ENCODE measurements at places on chromosomes 6 and 20.

DNA sequence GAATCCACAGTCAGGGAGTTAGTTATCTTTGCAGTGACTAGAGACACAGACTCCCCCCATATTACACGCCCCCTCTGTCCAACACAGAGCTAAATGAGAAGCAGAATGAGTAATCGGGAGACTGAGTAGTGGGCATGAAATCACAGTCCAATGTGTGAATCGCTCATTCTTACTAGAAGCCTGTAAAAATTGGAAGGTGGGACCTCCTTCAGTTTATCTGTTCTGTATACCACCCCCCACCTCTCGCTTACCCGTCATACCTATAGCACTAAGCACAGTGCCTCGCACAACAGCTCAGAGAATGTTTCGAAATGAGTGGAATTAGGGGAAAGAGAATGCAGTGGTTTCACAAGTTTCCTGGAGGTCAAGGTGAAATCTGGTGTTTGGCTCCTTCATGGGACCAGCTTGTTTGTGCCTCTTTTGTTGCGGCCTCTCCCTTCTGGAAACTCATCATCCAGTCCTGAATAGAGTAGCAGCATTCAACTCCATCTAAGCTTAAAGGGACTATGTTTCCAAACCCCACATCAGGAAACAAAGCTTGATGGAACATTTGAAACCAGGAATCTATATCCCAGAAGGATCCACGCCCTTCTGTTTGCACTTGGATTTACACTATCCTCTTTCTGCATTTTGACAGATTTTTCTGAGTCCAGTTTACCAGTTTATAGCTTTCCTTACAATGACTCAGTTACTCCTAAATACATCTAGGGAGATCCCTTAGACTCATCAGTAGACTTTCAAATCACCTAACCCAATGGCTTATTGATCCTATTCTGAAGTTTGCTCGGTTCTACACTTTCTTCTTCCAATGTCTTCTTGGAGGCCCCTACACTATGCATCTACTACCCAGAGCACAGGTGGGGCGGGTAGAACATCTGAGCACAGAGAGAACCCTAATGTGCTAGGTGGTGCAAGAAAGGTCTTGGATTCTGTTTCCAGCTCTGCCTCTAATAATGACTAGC lies 59.2 kb upstream of the PIM1 start:
- no peak for DNase-seq

GRCh38 chr6:149995971-149996370 lies 29.4 kb downstream of the RAET1L start:
- no peak for DNase-seq

DNA sequence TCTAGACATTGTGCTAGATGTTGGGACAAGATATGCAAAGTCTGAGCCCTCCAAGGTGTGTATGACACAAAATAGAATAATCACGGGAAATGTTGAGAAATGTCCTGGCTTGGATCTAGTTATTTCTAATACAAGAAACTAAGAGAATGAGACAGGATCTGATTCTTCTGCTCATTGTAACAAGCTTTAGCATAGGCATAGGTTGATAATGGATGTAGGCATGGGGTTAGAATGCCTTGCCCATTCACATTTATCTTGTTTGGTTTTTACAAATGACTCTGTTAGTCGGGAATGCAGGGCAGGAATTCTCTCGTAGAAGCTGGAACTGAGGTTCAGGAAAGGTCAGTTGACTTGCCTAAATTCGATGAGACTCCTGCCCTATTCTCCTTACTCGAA lies 1.5 kb upstream of the SLC26A8 start:
- no peak for DNase-seq

DNA sequence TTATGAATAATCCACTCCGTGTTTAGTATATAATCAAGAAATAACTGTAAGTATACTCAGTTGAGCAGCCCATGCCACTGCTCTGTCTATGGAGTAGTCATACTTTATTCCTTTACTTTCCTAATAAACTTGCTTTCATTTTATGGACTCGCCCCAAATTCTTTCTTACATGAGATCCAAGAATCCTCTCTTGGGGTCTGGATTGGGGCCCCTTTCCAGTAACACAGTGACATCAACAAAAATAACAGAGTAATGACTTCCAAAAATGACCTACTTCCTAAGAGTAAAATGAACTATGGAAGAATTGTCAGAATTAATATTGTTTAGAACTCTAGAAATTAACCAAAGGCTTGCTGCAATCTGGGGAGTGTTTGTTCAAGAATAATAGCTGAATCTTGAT lies 8.8 kb downstream of the OR2H1 start:
- DNase-seq: no peak

DNA sequence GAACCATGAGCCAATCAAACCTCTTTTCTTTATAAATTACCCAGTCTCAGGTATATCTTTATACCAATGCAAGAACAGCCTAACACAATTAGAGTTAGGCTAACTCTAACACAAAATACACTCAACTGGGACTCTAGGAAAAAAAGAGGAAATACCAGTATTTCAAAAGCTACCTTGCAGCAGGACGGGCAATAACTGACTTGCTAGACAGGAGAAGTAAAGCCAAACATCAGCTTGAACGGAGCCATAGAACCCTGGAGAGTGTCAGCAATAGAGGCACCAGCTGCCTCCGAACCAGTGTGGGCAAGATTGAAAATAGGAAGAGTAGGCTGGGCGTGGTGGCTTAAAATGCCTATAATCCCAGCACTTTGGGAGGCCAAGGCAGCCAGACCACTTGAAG lies 162.0 kb upstream of the SOX4 start:
- no peak for DNase-seq

GRCh38 chr6:24831771-24832716 lies 33.3 kb upstream of the ARMH2 start:
- no peak for DNase-seq

DNA sequence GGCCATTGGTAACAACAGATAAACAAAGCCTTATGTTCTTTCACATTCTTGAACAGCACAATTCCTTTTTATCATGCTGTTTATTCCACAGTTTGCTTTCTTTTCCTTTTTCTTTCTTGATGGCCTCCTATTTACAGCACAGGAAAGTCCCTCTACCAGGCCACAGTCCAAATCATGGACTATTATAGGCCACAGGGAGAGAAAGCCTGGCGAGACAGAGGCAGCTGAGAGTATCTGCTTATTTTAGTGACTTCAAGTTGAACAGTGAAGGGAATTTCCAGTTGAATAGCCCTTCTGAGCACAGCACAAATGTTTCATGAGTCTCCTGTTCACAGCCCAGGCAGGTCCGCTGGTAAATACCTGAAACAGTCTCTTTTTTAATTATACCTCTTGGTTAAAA lies 263.7 kb upstream of the ARID1B start:
- no peak for DNase-seq
